NCI-H1105 (cell line): ENCODE measurements at places on chromosomes 4 and X.
A peak's percentile ranks its signal among the peaks of the same experiment; 100 is the strongest.

GRCh38 chr4:150479657-150480056 is 102.3 kb upstream of the MAB21L2 start:
- DNase-seq = no peak

- no peak for DNase-seq
These were observed 107.6 kb upstream of the CBR4 start for GRCh38 chr4:169117591-169118081.

DNA sequence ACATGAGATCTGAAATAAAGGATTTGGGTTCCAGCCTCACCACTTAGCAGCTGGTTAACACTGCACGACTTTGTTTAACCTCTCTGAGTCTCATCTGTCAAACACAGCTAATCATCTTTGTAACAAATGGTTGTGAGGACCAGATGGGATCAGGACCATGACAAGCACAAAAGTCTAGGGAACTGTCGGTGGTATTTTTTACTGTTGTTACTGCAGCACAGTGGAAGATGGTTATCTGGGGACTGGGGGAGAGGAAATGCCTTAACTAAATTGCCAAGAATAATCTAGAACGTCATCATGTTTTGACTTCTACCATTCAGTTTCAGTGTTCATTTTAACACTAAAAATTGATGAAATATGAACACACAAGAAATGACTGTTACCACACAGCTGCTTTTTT is 99.5 kb downstream of the ADGRA3 start:
- DNase-seq = no peak

GRCh38 chr4:129138810-129139496 is 43.0 kb downstream of the C4orf33 start:
- no peak for DNase-seq

DNA sequence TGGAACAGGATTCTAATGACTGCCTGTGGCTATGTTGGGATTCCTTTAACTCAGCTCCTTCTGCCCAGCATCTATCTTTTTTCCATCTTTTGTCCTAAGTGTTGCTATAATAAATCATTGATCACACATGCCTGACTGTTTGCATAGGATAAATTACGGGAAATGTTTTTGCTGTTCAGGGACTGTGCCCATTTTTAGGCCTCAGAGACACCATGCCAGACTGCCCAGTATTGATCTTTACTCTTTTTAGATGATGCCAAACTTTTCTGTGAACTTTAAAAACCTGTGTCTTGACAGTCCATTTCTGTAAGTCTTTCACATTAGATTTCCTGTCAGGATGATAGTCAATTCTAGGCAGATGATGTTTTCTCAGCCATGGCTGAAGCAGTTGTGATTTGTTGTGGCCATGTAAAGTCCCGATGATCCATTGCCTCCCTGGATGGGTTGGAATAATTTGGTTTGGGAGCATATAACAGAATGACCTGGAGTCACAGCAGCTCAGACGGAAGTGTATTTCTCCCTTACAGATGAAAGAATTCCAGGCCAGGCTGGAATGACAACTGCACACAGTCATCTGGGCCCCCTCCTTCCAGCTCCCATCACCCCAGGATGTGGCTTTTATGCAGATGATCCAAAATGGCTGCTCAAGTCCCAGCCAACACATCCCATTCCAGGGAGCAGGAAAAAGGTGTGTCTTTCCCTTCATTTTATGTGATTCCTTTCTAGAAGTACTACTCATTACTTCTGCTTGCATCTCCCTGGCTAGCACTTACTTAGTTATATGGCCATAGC is 3.4 kb downstream of the HTT-AS start:
- no peak for DNase-seq

DNA sequence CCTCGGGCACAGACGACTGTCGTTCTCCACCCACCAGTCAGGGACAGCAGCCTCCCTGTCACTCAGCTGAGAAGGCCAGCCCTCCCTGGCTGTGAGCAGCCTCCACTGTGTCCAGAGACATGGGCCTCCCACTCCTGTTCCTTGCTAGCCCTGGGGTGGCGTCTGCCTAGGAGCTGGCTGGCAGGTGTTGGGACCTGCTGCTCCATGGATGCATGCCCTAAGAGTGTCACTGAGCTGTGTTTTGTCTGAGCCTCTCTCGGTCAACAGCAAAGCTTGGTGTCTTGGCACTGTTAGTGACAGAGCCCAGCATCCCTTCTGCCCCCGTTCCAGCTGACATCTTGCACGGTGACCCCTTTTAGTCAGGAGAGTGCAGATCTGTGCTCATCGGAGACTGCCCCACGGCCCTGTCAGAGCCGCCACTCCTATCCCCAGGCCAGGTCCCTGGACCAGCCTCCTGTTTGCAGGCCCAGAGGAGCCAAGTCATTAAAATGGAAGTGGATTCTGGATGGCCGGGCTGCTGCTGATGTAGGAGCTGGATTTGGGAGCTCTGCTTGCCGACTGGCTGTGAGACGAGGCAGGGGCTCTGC is 7.9 kb upstream of the MSANTD1 start:
- no peak for DNase-seq

GRCh38 chrX:54891573-54891972 is 29.1 kb upstream of the TRO start:
- DNase-seq = peak; percentile 4

GRCh38 chr4:8410641-8411271 is 29.8 kb downstream of the ACOX3 start:
- peak; percentile 21 for DNase-seq

GRCh38 chrX:47098338-47099094 is 20.3 kb downstream of the RGN start:
- DNase-seq = no peak
